ENCODE measurements at places on chromosomes 4 and X.

GRCh38 chrX:77431227-77431626, 16.0 kb upstream of the FGF16 start:
- no peak for DNase-seq

GRCh38 chr4:100288161-100288560, 97.9 kb upstream of the DDIT4L start:
- DNase-seq: no peak

DNA sequence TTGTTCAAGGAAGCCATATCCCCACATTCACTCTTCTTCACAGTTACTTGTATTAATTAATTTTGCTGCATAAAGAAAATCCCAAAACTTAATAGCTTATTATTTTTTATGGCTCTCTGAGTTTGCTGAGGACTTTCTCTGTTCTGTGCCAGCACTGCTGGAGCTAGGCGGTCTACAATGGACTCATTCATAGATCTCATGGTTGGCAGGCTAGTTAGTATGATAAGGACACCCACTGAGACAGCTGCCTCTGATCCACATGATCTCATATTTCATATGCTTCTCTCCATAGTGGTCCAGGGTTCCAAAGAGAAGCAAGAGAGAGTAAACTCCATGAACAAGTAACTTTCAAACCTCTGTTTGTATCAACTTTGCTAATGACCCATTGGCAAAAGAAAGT, 170.2 kb downstream of the ADGRA3 start:
- DNase-seq: no peak

DNA sequence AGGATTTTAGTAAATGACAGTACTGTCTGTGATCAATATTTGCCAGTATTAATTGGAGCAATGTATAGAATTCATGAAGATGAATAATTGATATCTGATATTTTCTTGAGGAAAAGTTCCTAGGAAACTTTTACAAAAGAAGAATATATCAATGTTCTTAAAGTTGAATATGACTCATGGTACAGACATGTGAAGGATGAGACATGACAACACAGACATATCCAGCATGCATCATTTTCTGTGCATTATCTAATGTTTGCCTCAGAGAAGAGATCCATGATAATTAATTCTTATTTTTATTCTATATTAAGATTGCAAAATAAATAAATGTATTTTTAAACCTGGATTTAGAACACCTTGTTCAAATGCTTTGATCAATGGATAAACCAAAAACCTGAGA, 452.9 kb upstream of the EPHA5 start:
- no peak for DNase-seq

DNA sequence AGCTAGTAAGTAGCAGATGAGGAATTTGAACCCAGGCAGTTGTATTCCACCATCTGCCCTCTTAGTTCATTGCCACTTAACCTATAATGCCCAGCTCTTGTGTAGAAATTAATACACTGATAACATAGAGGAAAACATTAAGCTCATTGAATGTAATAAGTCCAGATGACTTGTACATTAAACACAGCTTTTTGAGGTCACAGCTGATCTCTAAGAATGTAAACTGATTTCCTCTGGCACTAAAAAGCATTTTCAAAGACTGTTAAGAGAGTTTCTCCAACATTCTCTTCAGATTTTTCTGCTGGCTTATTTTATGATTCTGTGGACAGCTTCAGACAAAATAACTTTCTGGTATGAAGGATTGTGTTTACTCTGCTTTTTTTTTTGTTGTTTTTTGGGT, 42.7 kb downstream of the HPRT1 start:
- DNase-seq: no peak

DNA sequence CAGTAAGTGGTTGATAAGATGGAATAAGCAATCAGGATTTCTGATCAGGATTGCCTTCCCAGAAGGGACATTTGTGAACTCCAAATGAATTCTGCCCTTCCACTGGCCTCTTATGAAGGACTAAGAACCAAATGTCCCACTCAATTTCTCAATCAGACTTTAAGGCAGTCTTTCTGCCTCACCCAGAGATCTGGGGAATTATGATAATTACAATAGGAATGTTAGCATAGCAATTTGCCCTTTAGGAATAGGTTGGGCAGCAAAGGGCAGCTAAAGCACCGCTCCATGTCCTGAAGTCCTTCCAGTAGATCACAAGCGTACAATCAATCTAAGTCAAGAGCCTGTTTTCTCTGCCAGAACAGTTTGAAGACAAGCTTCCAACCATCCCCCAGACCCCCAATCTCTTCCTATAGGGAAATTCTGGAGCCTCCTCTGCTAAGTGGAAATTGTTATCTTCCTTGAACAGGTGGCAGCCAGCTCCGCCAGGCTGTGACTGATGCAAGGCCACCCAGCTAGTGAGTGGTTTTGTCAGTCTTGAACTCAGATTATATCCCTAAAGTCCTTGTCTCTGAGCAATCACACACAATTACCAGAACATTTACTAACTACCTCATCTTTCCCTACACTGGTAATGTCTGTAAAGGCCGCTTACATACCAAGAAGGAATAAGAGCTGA, 18.6 kb downstream of the NKX3-2 start:
- DNase-seq: no peak

DNA sequence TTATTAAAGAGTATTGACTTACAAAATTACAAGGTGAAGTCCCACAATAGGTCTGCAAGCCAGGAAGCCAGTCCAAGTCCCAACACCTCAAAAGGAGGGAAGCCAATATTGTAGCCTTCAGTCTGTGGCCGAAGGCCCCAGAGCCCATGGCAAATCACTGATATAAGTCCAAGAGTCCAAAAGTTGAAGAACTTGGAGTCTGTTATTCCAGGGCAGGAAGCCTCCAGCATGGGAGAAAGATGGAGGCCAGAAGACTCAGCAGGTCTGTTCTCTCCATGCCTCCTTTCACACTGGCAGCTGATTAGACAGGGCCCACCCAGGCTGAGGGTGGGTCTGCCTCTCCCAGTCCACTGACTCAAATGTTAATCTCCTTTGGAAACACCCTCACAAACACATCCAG, 18.1 kb downstream of the TDO2 start:
- no peak for DNase-seq

DNA sequence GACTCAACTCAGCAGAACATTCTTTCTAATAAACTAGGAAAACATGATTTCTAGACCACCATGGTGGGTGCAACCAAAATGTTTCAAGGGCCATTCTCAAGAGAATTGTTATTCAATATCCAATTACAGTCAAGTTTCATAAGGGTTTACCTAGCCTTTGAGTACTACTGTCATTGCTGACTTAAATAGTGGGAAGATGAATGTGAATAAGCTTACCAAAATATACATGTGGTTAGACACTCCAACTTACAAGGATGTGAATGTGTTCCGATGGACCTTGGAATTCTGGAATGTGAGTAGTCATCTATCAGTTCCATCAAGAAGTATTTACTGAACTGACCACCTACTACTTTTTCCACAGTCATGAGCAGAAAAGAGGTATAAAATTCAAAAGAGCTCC, 16.9 kb downstream of the SH3RF1 start:
- DNase-seq: no peak

DNA sequence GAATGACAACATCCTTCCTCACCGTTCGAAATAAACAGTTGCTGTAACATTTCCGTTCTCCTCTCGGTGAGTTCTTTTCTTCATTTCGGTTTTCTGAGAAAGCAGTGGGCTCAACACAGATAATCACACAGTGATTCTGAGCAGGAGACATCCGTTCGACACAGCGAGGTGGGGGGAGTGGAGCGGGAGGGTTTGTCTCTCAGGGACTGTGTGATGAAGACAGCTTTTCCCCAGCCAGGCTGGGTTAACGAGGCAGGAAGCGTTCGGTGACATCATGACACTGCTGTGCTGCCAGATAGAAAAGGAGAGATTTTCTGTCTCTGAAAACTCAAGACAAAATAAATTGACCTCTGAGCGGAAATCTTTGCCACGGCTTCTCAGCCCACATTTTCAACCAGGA, 119.3 kb downstream of the CRLF2 start:
- no peak for DNase-seq

DNA sequence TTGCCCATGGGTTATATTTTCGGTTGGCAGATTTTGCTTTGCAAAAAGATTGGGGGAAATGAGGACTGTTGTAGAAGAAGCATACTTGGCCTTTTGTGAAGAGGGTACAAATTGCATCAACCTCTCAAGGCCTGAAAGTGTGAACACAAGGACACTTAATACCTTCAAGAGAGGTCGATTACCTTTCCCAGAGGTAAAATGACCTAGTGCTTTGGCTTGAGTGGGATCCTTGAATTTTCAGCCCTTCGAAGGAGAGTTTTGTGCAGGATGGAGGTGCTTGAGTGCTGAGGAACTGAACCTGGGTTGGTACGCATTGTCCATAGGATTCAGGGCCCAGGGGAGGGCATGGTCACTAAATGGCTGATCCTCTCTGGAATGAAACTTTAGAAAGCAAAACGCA, 27.6 kb upstream of the NKAP start:
- DNase-seq: no peak

GRCh38 chrX:135522132-135522530, 1.7 kb downstream of the INTS6L start:
- no peak for DNase-seq

GRCh38 chr4:156223985-156224384, 270.3 kb upstream of the CTSO start:
- no peak for DNase-seq

DNA sequence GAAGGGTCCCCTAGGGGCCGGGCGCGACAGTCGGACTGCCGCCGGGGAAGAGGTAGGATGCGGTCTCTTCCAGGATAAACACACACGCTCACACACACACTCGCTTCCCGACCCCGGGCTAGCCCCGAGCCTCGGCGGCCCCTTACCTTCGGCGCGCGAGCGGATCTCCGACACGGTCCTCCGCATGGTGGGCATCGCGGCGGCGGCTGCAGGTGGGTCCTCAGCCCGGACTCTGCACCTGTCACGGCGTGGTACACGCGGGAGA, 294 bp downstream of the ATP8A1 start:
- peak; percentile 39 for DNase-seq

- no peak for DNase-seq
These were observed 52.2 kb downstream of the NALF2 start for GRCh38 chrX:69556060-69557011.

- DNase-seq: no peak
These were observed 35.4 kb upstream of the HPSE start for GRCh38 chr4:83369831-83370639.

- no peak for DNase-seq
These were observed 644.1 kb downstream of the MID1IP1 start for GRCh38 chrX:39445336-39445735.

GRCh38 chr4:159290321-159291030, 187.6 kb downstream of the RAPGEF2 start:
- no peak for DNase-seq

DNA sequence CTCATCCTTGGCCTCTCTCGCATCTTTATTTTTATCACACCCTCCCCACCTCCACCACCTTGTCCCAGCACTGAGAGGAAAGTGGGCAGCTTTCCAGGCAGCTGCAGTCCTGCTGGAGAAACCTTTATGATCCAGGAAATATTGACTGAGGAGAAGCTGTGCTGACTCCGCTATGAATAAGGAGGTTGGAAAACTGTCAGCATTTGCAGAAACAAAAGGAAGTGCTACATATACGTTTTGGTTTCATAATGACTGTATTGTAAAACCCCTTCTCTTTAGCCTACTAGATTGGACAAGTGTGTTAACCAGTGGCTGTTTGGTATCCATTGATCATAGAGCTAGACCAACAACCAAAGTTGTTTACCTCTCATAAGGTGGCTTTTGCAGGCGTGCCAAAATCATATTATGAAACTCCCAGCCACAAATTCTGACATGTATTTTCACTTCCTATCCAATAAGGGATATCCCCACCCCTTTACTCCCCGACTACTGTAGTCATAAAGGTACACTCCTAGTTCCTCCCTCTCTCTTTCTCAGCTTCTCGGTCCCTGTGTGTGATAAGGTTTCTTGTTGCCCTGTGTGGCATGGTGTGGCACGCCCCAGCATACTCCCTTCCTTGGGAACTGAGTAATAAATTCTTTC, 88.4 kb downstream of the GPR143 start:
- no peak for DNase-seq

GRCh38 chr4:160318567-160319220, 1215.8 kb downstream of the RAPGEF2 start:
- no peak for DNase-seq

All from esophagus squamous epithelium (tissue), 5 donors.